ENCODE measurements at places on chromosomes 7 and 10. TPM values are rescaled to one million over a fixed set of nuclear protein-coding genes. Genes with fewer than 3 reads are reported as not detected.
A peak's percentile ranks its signal among the peaks of the same experiment; 100 is the strongest.

Gene GALNT11
- 42.7 TPM for total RNA-seq

Gene PAOX
- total RNA-seq, result 7.6 TPM

Gene POLR3A
- 16.2 TPM for total RNA-seq

Gene PKD2L1
- total RNA-seq, result not detected

Gene PDE1C
- 143 TPM for total RNA-seq

Gene ABHD11
- 6.5 TPM for total RNA-seq

Gene GHRHR
- total RNA-seq, result not detected

Gene PNLIP
- not detected for total RNA-seq

Gene ITPRID1
- not detected for total RNA-seq

Gene TYW1B
- total RNA-seq, result 2.2 TPM

Gene ZC3HAV1L
- total RNA-seq, result 17.1 TPM

Gene RBP3
- total RNA-seq, result not detected

DNA sequence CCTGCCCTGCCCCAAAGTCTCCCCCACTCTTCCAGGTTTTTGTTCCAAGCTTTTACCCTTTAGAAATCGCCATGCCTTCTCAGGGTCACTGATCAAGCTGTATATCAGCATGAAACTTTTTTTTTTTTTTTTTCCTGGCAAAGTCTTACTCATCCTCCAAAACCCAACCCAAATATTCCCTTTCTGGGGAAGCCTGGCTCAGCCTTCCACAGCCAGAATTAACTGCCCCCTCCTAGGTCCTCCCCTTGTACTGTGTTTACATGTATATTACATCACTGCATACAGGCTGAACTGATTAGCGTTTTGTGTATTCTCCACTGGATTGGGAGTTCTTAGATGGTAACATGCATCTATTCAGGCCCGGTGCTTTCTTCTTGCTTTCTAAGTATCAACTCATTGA, 4.6 kb upstream of the NOBOX start:
- no peak for DNase-seq

GRCh38 chr7:134777470-134777869, 2.0 kb upstream of the CALD1 start:
- DNase-seq, result no peak

DNA sequence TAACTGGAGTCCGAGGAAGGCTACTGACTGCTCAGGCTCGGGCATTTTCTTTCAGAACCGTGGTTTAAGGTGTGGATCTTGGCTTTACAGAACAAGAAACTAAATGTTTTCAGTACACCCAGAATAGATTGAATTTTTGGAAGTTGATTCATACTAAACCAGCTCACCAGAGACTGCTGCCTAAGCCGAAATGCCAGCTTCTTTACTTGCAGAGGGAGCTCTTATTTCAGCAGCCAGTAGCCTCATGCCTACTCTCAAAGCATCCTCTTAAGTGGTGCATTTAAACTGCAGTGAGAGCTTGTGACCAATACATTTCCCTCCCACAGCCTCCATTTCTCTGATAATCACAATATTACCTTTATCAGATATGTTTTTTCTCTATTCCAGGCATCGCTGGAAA, 615.1 kb downstream of the SUGCT start:
- peak; percentile 15 for DNase-seq

DNA sequence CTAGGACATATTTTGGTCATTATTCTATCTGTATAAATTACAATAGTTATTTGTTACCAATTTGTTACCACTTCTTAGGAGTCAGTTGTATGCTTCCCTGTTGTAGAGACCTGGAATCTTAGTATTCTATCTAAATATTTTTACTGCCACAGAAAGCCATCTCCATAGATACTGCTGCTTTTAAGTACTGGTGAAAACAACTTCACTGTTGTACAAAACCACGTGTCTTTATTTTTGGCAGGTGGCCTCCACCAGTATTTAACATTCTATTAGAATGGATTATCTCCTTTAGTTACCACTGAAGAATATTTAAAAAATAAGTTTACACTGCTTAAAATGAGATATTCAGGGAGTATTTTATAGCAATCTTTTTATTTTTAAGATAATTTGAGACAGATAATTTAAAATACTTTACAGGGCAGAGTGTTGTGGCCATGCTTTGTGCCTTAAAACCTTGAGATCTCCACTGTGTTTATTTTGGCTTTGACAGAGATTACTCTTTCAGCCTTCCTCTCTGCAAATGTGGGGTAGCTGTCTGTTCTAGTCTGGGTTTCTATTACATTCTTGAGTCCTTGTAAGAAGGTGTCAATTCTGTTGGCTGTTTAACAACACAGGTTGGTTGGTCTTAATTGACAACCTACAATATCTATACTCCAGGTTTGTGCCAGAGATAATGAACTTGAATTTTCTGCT, 185.6 kb downstream of the LRRC4 start:
- no peak for DNase-seq

DNA sequence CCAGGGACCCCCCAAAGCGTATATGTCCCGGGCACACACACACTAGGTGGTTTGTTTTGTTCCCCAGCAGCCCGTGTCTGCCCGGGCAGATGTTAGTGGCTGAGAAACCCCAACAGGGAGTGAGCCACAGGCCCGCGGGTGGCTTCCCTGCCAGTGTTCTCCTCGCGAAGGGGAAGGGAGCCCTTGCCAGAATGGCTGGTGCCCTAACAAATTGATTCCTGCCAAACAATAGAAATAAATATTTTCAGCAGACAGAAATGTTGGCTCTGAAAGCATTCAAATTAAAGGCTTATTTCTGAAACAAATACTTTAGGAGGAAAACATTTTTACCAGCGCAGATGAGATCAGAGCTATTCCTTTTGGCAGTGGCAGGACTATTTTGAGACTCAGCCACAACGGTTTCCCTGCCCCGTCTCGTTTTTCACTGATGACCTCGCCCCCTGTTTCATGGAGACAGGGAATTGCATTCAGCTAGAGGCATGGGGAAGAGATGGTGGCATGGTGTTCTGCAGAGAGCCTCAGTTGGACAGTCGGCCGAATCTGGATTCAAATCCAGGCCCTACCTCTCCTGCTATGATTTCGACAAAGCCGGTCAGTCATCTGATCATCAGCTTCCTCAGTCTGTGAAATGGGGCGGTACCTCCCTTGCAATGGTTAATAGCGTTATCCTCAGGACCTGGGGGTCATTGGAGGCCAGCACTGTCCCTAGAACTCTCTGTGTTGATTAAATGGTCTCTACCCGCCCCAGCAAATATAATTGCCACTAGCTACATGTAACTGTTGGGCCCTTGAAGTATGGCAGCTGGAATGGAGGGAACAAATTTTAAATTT, 84.5 kb downstream of the CUX1 start:
- peak; percentile 93 for DNase-seq

DNA sequence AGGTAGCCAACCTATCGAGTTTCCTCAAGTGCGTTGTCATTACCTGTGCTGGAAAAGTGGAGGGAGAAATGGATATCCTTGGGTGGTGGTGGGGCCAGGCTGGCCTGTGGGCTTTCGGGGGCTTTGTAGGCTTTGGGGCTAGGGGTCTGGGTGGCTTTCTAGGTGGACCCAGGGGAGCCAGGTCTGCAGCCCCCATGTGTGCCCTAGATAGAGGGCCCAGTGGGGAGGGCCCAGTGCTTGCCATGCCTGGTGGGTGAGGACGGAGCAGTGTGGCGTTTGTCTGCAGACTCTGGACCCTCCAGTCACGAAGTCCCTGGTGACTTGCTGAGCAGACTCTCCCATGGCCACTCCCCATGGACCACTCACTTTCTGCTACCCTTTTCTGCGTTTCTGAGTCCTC, 19.7 kb downstream of the EMX2 start:
- no peak for DNase-seq

GRCh38 chr10:10389182-10389581, 628.5 kb upstream of the CELF2 start:
- DNase-seq, result no peak

- peak; percentile 75 for DNase-seq
These were observed 868 bp downstream of the TIAL1 start for GRCh38 chr10:119595676-119596515.

GRCh38 chr7:149595541-149595940, 97.9 kb upstream of the ZNF746 start:
- DNase-seq, result no peak

DNA sequence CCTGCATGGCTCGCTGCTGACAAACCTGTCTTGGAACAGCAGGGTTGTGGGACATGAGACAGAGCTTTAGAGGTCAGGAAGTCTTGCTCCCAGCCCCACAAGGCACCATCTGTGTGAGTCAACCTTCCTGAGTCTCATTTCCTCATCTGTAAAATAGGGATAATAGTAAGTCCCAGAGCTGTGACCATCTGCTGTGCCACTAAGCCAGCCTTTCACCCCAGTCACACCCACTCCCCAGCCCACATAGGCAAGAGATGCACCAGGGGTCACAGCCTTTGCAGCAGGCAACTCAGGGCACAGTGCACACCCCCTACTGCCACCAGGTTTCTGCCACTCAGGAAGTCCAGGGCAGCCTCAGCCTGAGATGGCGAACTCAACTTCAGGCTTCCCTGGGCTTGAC, 29.4 kb upstream of the CDH23 start:
- no peak for DNase-seq

DNA sequence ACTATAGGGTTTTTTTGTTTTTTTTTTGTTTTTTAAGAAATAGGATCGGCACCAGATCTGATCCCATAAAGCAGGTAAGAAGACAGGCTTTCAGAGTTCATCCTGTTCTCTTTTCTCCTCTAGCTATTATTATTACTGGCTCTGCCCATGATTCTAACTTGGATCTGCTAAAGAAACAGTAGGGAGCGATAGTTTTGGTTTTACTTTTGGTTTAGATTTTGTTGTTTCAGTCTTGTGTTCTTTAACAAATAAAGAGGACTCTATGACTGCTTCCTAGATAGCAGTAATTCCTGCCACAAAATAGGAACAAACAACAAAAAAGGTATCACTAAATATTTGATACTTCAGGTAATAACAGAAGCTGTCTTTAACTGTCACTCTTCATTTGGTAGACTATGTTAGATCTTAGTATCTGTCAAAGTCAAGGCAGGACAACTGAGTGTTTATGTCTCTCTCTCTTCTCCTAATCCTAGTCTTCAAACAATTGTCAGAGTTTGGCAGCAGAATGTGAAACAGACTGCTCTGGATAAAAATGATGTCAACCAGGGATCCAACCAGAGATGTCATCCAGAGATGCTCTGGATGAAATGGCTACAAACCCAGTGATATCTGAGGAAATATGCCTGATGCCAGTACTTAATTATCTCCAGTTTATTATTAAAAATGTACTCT, 99.8 kb downstream of the KMT2C start:
- peak; percentile 18 for DNase-seq

- peak; percentile 77 for DNase-seq
These were observed 8.4 kb downstream of the RARRES2 start for GRCh38 chr7:150332852-150333635.

GRCh38 chr10:76334255-76334654, 902.8 kb downstream of the LRMDA start:
- no peak for DNase-seq

DNA sequence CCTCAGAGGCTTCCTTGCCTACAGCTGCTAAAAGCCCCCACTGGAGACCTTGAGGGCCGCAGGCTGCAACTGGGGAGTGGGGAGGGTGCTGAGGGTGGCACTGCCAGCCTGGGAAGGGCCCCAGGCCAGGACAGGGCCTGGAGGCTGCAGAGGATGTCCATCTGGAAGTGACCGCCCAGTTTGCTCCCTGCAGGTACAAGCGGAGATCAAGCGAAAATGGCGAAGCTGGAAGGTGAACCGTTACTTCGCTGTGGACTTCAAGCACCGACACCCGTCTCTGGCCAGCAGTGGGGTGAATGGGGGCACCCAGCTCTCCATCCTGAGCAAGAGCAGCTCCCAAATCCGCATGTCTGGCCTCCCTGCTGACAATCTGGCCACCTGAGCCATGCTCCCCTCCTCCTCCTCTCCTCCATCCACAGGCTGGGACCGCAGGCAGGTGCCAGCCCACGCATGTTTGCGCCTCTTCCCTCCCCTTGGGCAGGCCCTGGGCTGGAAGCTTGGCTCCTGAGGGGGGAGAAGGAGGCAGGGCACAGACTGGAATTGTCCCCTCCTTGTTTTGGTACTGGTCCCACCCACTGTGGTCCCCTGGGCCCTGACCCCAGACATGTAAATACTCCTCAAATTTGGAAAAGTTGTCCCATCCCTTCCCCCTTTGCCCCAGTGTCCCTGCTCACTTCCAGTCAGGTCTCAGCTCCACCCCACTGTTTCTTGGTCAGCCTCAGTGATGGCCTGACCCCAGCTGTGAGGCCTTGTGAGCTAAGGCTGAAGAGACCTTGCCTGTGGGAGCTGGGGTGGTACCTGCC, 54.4 kb downstream of the ADCYAP1R1 start:
- no peak for DNase-seq

DNA sequence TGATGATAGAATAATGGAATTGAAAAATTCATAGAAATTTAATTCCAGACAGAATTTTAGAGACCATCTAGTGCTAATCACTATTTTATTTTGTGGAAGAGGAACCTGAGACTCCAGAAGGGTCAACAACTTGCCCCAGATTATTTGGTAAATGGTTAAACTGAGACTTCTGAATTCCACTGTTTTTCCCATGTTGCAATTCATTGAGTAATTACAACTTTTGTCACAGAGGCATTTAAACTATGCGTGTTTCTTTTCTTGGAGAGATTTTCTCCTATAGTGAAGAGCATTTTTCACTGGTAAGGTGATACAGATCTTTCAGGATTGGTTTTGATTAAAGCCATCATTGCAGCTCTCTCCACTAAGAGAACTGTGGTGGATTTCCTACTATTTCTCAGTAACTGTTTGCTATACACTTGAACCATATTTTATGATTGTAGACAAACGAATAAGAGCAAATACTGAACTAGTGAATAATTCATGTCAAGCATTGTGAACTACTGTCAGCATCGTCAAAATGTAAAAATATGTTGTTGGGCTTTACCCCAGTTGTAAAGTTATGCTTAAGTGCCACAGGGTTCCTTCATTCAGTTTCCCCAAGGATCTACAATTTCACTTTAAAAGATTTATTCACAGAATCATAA, 26.5 kb downstream of the LRGUK start:
- DNase-seq, result no peak

DNA sequence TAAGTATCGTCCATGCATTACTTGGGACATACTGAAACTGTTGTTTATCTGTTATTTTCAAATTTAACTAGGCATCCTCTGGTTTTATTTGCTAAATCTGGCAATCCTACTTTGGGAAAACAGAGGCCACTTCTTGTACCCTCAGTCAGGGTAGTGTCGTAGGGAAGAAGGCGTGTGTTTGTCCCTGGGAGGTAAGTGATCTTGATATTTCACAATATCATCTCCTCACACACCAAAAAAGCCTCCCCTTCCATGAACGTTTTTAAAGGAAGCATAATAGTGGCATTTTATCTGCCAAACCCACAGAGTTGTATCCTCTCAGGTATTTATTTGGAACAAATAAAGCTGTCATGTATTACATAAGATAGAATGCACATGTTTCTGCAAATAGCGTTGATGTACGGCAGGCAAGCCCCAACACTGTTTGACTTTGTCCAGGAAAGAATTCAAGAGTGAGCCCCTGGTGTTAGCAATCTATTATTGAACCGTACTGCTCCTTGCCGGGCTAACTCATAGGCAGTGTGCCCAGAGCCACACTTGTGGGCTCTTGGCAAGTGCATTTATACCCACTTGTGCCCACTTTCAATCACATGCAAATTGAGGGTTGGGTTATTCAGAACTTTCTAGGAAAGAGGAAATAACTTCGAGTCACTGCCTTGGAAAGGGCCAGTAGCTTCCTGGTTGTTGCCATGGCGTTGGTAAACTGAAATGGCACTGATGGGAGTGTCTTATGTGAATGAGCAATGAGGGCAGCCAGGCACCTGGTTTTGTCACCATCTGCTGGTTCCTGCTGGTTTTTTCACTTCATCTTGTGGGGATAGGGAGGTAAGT, 266.0 kb downstream of the USP6NL start:
- no peak for DNase-seq

- DNase-seq, result no peak
These were observed 100.8 kb downstream of the EBF3 start for GRCh38 chr10:129863201-129863663.
